ENCODE measurements at places on chromosomes 12 and 14. TPM values are rescaled to one million over a fixed set of nuclear protein-coding genes. Genes with fewer than 3 reads are reported as not detected.

Gene GPR65
- total RNA-seq, result 1.1 TPM

Gene LRRC10
- total RNA-seq, result 12.0 TPM

Gene TESPA1
- total RNA-seq, result 0.47 TPM

- DNase-seq, result peak; percentile 69
These were observed 165.1 kb downstream of the MON2 start for GRCh38 chr12:62631471-62632410.

Gene IL22
- not detected for total RNA-seq

Gene TRMT61A
- 8.5 TPM for total RNA-seq

GRCh38 chr12:30643366-30643765 is 52.3 kb downstream of the IPO8 start:
- no peak for DNase-seq

DNA sequence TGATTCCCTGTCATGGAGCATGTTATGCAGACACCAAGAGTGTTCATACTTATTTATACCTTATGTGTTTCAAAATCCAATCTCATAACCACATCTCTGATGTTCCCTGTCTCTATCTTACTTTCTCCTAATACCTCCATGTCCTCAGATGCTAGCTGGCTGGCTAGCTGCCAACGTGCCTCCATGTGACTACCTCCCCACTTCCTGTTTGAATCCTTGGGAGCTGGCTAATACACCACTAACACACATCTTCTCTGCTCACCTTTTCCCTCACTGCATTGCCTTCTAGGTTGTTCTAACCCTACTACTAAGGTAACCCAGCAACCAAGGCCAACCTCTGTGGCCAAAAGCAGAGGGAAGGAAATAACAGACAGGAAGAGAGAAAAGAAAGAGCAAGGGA is 27.3 kb downstream of the TTC5 start:
- peak; percentile 30 for DNase-seq

Gene PGF
- 4.6 TPM for total RNA-seq

DNA sequence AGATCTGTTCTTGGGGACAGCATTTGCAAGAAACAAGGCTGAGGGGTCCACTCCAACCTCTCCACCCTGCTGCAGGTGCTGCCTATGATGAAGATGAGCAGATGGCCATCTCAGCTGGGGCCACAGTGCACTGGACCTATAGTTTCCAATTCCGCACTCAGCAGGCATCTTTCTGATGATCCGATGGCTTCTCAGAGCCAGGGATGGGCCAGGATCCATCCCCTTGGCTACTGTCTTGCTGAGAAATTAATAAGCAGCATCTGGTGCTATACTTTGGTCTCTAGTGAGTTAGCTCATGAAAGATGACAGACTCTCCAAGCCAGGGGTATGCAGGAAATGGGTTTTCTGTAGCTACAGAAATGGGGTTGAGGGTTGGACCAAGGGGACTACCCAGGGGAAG is 18.4 kb upstream of the BDKRB1 start:
- no peak for DNase-seq

GRCh38 chr12:111313833-111314259 is 55.0 kb downstream of the PHETA1 start:
- peak; percentile 73 for DNase-seq

DNA sequence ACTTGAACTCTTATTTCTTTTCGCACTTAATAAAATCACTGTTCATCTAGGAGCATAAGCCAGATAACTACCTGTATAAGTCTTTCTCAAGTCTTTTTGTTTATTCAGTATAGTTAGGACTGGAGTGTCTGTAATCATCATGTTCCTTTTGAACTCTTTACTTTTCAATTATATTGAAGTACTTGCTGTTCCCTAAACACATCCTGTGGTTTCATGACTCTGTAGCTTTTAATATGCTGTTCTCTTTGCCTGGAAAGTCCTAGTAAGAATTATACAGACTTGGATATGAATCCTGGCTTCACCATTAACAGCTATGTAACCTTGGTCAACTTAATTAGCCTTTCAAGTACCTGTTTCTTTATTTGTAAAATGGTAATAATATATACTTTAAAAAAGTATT is 88.2 kb downstream of the CCDC91 start:
- no peak for DNase-seq

Gene MDGA2
- 0.09 TPM for total RNA-seq

GRCh38 chr12:30870491-30871265 is 55.9 kb upstream of the TSPAN11 start:
- DNase-seq, result no peak

GRCh38 chr12:104966677-104967076 is 8.6 kb upstream of the SLC41A2 start:
- no peak for DNase-seq

DNA sequence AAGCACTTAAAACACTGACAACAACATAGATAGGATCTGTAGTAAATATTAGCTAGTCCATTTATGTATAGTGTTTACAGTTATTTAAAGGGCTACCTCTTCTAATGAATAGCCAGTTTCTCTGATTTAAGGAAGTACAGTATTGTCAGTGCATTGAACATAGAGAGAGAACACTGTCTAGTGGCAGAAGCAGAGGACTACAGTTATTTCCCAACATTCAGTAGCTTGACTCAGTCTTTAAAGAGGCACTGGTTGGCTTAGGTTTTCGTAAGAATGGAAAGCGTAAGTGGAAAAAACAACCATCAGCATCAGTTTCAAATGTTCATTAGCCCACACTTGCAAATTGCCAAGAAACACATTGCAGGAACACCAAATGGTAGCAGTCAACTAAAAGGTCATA is 125.0 kb upstream of the HMGA2 start:
- no peak for DNase-seq

DNA sequence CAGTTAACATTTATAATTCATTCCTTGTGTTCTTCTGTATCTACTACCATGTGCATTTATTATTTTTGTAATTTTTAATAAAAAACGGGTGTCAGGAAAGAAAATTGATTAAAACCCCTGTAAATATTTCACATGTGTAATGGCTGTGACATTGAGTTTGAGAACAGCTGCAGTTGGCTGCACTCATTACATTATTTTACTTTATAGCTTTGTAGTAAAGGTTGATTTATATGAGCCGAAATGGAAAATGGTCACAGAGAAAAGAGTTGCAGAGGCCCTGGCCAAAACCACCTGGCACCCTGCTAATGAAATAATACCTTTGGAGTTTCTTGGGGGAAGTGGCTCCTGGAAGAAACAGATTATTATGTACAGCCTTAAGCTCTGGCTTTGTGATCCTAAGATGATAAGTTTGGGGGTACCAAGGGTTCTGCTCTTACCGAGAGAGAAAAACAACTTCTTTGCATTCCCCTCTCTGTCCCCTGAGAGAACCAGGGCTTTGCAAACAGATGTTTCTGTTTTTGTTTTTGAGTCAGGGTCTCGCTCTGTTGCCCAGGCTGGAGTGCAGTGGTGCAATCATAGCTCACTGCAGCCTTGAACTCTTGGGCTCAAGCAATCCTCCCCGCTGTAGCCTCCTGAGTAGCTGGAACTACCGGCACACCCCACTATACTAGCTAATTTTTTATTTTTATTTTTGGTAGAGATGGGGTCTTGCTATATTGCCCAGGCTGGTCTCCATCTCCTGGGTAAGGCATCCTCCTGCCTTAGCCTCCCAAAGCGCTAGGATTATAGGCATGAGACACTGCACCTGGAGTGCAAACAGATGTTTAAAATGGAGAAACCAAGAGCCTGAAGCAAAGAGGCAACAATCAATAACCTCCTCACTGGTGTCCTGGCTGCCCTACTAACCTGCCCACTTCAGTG is 9.7 kb upstream of the DYNLL1 start:
- DNase-seq, result no peak

- no peak for DNase-seq
These were observed 36.2 kb upstream of the TMX1 start for GRCh38 chr14:51203881-51204280.

Gene PLA2G1B
- total RNA-seq, result not detected

DNA sequence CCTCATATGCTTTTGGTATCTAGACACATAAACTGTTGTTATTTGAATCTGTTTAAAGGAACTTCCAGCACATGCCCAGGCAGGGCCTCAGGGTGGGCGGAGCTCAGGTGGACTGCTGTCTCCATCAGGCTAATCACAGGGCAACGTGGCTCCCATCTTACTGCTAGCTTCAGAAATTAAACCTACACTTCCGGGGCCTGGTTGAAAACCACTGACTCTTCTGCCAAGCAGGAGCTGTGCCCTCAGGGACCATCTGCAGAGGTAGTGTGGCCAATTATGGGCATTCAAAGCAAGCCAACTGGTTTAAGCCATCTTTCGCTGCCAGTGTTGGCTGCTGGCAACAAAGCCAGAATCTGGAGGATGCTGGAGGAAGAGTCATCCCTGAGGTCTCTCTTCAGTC is 97.5 kb downstream of the TMX1 start:
- no peak for DNase-seq

GRCh38 chr14:95024380-95024779 is 132.9 kb downstream of the DICER1 start:
- no peak for DNase-seq

- no peak for DNase-seq
These were observed 392.6 kb downstream of the FUT8 start for GRCh38 chr14:65805113-65805473.

- DNase-seq, result peak; percentile 24
These were observed 147.9 kb upstream of the NCOR2 start for GRCh38 chr12:124715121-124715990.

- DNase-seq, result no peak
These were observed 979.4 kb downstream of the GALC start for GRCh38 chr14:87013583-87013982.

GRCh38 chr14:57480051-57480450 is 13.6 kb downstream of the CCDC198 start:
- DNase-seq, result no peak

Gene KIF5A
- total RNA-seq, result 0.18 TPM

DNA sequence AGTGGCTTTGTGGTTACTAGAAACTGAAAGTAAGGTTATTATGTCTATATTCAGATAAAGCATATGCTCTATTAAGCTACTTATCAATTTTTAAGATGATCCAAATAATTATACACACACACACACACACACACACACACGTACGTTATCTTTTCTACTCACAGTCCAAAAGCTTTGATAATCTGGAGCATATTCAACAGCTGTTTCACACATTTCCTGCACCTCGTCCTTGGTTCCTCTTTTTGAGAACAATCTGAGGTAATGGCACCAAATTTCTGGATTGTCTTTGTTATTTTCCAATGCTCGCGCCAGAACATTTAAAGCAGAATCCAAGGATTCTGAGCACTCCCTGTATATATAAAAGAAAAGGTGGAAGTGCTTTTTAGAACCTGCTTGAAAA is 37.5 kb downstream of the ZFC3H1 start:
- no peak for DNase-seq

DNA sequence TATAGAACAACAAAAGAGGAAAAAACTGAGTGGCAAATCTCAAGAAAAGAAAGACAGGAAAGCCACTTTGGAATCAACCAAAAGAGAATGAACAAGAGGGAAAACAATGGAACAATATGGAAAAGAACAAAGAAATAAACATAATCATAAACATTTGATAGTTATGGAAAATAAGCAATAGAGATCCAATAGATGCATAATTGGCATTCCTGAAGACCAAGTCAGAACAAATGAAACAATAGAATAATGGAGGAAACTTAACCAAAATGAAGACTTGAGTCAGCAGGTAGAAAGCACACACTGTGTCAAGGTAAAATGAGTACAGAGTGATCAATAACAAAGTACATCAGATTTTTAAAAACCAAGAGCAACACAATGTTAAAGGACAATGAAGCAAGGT is 10.1 kb upstream of the RPS6KA5 start:
- DNase-seq, result no peak

DNA sequence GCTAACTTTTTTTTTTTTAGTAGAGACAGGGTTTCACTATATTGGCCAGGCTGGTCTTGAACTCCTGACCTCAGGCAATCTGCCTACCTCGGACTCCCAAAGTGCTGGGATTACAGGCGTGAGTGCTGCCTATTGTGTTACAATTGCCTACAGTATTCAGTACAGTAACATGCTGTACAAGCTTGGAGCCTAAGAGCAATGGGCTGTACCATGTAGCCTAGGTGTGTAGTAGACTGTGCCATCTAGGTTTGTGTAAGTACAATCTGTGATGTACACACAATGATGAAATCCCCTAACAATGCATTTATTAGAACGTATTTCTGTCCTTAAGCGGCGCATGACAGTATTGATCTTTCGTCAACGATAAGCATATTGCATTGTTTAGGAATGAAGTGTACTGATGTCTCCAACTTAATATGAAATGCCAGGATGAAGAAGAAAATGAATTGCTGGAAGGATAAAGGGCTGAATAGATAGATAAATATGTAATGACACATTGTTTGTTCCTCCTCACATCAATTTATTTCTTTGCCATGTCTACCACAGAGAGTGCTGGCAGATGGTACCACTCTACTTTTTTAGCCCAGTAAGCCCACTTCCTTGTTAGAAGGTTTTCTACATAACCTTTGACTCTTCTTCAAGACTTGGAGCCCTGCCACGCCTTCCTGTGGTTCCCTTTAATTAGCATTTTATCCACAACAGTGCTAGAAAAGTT is 467.5 kb downstream of the VRK1 start:
- DNase-seq, result no peak

Gene CLMN
- total RNA-seq, result 13.2 TPM

DNA sequence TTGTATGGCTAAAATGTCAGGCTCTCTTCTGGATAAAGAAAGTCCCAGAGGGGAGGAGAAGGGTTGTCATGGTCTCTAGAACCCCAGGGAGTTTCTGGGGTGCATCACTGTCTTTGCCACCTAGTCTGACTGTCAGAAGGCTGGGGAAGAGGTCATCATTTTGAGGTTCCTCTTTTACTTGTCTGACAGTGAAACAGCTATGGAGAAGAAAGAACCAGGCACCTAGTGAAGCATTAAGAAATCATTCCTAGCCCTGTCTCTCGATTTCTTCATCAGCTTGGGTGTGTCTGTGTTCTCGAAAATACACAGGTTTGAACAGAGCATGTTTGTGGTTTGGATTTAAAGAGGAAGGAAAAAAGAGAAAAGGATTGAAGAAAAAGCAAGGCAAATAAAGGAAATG is 158.7 kb upstream of the LRIG3 start:
- DNase-seq, result no peak

DNA sequence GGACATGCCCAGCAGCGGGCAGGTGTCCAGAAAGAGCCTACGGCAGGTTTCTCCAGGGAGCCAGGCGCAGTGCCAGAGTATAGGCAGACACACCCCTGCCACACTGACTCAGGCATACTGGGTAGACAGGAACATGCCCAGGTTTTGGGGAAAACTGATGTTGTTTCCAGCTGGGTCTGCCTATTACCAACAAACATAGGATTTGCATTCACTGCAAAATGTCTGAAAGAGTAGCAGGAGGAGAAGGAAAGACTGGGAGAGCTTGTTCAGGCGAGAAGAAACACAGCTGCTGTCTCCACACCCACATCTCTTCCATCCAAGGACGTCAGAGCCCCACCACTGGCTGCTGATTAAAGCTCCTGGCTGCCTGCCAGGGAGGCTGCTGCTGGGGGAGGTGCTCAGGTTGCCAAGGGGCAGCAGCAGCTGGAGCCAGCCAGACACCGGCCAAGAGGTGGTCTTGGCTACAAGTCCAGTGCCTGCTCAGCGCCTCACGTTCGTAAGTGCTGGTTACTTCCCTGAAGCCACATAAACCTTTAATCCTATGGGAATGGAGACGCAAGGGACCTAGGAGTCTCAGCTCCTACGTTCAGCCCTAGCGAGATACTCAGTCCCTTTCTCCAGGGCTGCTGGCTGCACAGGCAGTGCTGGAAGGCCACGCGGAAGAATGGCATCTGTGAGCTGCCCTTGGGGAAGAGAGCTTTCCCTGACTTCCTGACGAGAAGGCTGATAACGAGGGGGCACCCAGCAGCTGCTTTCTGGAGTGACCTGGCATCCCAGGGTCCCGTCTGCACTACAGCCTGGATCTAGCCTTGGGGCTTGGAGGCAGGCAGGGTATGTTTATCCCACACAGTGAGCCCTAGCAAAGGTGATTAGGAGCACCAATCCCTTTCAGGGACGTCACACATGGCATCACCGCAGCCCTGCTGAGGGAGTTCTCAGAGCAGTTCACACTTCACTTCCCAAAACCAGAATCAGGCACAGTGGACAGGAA is 58.1 kb downstream of the PLEKHG3 start:
- peak; percentile 89 for DNase-seq

Data from left cardiac atrium (tissue), 4 donors.